ENCODE measurements at places on chromosomes 7 and 10.

- no peak for DNase-seq
Measured at GRCh38 chr7:154907651-154908620, 95.0 kb downstream of the PAXIP1 start.

- no peak for DNase-seq
Measured at GRCh38 chr7:6725003-6725402, 18.3 kb upstream of the ZNF12 start.

DNA sequence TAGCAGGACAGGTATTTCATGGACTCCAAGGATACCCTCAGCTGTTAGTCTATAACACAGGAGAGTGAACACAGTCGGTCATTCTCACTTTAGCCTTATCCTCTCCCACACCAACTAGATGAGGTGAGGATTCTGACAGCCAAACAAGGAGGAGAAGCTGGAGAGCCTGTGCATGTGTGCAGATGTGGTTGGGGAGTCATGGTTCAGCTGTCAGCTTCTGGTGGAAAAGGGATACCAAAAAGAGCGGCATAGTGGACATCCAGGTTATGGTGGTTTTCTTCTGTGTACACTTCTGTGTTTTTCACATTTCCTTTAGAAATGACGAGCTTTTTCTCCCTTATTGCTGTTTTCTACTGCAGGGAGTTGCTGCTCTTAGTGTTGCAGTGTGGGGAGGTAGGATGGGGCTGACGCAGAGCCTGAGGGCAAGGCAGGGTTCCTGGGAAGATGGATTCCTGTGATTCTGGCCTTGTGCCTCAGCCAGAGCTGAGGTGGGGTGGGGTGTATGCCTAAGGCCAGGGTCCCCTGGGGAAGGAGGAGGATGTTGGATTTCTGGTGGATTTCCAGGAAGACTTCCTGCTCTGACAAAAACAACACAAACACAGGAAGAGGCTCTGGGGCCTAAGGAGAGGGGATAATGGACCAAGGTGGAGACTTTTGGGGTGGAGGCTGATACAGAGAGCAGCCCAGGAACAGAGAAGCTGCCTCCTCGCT lies 26.6 kb downstream of the PLAU start:
- no peak for DNase-seq

DNA sequence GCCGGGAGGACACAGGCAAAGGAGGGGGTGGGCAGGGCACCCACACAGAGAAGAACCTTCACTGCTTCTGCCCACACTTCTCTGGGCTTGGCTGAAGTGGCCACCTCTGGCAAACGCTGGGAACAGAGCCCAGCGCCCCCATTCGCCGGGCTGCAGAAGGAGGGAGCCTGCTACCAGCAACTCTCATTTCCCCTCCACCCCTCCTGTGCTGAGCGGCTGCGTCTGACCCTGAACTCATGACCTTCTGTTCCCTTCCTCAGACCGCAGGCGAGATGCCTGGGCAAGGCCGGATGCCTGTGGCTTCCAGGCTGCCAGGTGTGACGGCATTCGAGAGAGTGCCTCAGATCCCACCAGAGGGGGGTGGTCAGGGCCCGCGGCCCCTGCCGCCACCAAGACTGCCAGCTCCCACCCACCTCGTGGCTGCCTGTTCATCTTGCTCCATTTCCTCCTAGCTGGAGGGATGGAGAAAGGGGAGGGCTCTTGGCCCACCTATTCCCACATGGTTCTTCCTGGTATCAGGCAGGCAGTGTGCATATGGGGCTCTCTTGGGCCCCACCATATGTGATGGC lies 19.8 kb downstream of the DNAJB12 start:
- peak; percentile 80 for DNase-seq

- DNase-seq, result no peak
Measured at GRCh38 chr10:14332903-14333302, 2.2 kb upstream of the FRMD4A start.

- no peak for DNase-seq
Measured at GRCh38 chr7:30984359-30985107, 20.8 kb downstream of the GHRHR start.

DNA sequence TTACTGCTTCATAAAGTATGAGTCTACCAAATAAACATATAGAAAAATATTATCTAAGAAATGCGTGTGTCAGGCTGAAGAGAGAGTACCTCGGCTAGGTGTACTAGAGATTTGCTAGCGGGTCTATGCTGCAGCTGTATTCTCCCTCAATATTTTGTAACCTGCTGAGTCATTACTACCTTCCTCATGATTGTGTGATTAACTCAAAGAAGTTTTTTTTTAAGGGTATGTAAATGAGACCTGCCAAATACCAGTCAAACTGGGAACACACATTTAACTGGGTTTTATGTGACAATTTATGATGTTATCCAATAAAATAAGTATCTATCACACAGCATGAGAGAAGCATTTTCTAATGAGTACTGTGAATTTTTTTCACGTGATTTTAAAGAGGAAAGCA lies 180.4 kb downstream of the RNF133 start:
- DNase-seq, result no peak

GRCh38 chr7:148967032-148967372 lies 61.3 kb downstream of the PDIA4 start:
- DNase-seq, result no peak

DNA sequence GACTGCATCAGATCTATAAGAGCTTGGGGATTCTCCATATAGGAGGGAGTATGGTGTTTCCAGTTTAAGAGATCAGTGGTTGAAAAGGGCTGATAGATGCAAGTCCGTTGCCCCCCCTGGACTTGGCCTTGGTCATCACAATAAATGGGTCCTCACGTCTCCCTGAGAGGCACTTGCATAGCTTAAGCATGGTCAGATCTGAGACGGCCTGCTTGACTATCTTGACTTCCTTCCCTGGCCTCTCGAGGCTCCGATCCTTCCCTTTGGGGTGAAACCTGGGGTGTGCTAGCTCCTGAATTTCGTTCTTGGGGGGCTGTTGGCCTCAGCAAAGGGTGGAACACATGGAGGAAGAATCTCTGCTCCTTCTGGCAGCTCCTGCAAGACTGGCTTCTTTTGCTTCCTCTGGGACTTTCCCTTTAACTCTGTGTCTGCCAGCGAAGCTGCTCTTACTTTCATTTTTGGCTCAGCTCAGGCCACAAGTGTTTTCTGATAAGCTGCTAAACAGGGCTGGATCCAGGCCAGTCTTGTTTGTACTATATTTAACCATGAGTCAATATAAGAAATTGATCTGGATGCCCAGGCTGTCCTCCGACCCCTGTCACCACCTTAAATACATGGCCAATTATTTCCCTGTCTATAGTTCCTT lies 11.2 kb upstream of the ZNF485 start:
- no peak for DNase-seq

GRCh38 chr10:17056781-17057428 lies 72.7 kb downstream of the CUBN start:
- no peak for DNase-seq

DNA sequence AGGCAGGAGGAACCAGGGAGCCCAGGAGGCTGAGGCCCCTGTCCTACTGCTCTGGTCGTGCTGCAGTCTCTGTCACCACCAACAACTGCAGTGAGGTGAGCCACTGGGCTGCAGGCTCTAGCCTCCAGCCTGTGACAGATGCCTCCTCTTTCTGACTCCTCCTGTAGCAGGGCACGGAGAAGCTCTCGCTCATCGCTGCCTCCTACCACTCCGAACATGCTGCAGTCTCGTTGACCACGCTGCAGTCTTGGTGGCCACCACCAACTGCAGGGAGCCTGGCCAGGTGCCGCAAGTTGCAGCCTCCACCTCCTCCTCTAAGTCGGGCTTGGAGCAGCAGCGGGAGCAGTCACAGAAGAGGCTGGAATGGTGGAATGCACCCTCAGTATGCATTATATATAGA lies 22.1 kb upstream of the VOPP1 start:
- DNase-seq, result no peak

DNA sequence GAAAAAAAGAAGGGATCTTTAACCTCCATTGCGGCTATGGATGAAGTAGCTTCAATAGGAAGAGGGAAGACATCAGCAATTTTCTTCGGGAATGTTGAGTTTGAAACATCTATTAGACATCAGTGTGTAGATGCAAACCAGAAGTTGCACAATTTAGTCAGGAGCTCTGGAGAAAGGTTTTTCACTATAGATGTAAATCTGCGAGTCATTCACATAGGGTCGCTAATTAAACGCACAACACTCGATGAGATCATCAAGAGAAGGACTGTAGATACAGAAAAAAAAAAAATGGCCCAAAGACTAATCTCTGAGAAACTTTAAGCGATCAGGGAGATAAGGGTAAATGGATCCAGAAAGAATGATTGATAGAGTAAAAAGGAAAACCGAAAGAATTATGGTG lies 61.7 kb upstream of the TES start:
- no peak for DNase-seq

- no peak for DNase-seq
Measured at GRCh38 chr7:98998821-98999725, 120.7 kb downstream of the TRRAP start.

GRCh38 chr10:21954690-21955089 lies 48.8 kb downstream of the DNAJC1 start:
- DNase-seq, result no peak

- DNase-seq, result no peak
Measured at GRCh38 chr7:77318019-77318418, 98.1 kb downstream of the GSAP start.

GRCh38 chr10:95284807-95285206 lies 6.0 kb downstream of the PDLIM1 start:
- no peak for DNase-seq

- no peak for DNase-seq
Measured at GRCh38 chr7:90749262-90749661, 153.1 kb downstream of the CDK14 start.

- DNase-seq, result no peak
Measured at GRCh38 chr10:59865101-59865500, 41.3 kb downstream of the CCDC6 start.

- DNase-seq, result peak; percentile 7
Measured at GRCh38 chr10:91887272-91888076, 21.8 kb downstream of the FGFBP3 start.

- DNase-seq, result no peak
Measured at GRCh38 chr7:154546946-154547587, 455.9 kb downstream of the PAXIP1 start.

- DNase-seq, result no peak
Measured at GRCh38 chr7:158321056-158321700, 266.4 kb downstream of the PTPRN2 start.

- no peak for DNase-seq
Measured at GRCh38 chr7:20417675-20418382, 87.1 kb downstream of the ITGB8 start.

DNA sequence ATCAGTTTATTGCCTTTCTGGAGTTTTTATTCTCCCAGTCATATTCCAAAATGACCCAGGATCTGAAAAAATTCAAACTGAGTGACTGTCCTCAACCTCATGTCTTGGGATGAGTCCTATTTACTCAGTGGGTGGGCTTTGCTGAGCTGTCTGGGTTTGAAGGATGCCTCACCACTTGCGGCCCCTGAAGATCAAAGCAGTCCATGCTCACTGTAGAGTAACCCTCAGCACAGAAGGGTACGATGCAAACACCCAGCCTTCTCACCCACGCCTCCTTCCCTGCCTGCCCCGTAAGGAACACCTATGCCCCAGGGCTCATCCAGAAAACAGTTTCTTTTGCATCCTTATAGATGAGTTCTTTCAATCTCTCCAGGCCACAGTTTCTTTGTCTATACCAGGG lies 42.2 kb upstream of the GRB10 start:
- no peak for DNase-seq

GRCh38 chr10:97898429-97898828 lies 48.8 kb downstream of the GOLGA7B start:
- DNase-seq, result no peak

Measured in activated CD4-positive, alpha-beta T cell treated with anti-CD3 and anti-CD28 coated beads, Interleukin-2, amount 50 U/mL, for 1 hour (primary cell).